NCI-H748 treated with DMSO at 0.1 percent for 48 hours (cell line): ENCODE measurements at places on chromosomes 1 and 21.
A peak's percentile ranks its signal among the peaks of the same experiment; 100 is the strongest.

DNA sequence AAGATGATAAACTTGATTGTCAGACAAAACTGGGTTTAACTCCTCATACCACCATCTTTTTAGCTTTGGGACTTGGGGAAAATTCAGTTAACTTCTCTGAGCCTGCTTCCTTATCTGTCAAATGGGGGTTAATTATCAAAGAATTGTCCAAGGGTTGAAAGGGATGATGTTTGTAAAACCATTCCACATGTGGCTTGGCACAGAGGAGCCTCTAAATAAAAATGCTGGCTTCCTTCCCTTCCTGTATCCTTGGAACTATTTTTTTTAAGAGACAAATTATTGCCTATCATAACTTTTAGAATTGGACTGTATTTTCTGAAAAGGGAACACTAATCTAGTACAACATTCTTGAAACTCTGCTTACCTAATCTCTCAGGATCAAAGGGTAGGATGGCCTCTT is 143.4 kb upstream of the USP24 start:
- DNase-seq, result no peak

DNA sequence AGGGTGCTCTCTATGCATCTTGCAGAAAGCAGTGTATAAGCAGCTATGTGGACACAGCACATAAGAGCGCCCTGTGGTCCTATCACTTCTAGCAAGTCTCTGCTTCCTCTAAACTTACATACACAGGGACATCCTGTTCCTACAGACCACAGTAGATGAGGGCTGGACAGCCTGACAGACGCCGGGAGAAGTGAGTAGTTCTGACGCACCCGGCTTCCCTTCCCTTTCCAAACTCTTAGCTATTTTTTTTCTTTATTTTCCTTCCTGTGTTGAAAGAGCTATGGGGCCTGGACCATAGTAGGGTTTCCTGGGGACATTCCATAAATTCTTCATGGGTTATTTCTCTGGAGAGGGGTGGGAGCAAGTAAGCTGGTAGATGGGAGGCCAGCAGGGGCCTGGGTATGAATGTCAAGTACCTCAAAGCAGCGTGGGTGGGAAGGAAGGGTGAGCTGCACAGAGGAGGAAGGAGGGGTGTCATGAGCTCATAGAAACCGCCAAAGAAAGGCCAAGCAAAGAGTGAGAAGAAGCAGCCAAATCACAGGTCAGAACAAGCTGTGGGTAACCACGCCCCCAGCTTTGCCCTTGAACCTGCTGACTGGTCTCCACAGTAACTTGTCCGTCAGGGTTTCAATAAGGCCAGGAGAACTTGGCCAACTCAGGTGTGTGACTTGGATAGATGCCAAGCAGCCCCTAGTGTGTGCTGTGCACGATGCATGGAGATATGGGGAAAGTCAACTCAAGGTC is 36.6 kb downstream of the PLXNA2 start:
- DNase-seq, result peak; percentile 29

GRCh38 chr1:177645491-177646190 is 324.2 kb downstream of the SEC16B start:
- no peak for DNase-seq

- DNase-seq, result no peak
Observed at GRCh38 chr1:17920881-17921640, 165.9 kb downstream of the ACTL8 start.

- DNase-seq, result no peak
Observed at GRCh38 chr1:170303034-170303433, 157.3 kb downstream of the NTMT2 start.

GRCh38 chr1:167614851-167615250 is 15.2 kb upstream of the RCSD1 start:
- DNase-seq, result no peak

DNA sequence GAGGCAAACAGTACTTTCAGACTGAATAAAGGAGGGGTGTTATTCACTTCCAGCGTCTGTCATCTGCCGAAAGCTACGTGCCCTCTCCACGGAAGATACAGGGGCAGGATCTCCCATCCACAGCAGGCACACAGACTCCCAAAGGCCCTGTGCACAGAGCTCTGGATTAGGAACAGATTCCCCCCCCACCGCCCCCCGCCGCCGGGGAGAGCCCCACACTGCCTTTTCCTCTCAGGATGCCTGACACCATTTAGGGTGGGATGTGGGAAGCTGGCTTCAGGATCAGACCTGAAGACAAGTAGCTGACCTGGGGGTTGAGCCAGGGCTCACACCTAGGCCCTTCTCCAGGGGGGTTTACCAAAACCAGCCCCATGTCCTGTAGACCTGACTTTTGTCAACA is 8.4 kb upstream of the TCP10L start:
- DNase-seq, result no peak

DNA sequence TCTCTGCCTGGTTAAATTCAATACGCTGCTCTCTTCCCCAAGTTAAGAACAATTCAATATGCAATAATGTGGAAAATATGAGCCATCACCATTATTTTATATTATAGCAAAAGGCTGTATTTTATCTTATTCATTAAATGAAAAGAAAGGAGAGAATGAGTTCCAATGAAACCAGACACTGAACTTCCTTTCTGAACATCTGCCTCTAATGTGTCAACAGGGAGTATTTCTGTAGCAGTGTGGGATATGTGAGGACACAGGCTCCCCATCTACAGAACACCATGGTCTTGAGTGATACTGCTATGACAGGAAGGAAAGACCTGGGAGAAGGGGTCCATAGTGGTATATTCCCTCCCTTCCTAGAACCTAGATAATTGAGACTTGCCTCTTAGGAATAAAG is 46.3 kb downstream of the CASQ2 start:
- DNase-seq, result no peak

- no peak for DNase-seq
Observed at GRCh38 chr1:168261390-168261789, 19.3 kb upstream of the TBX19 start.
